H54 (cell line): ENCODE measurements at places on chromosomes 3 and 15.
A peak's percentile ranks its signal among the peaks of the same experiment; 100 is the strongest.

GRCh38 chr15:51846463-51847230 is 17.2 kb downstream of the TMOD3 start:
- DNase-seq: no peak

DNA sequence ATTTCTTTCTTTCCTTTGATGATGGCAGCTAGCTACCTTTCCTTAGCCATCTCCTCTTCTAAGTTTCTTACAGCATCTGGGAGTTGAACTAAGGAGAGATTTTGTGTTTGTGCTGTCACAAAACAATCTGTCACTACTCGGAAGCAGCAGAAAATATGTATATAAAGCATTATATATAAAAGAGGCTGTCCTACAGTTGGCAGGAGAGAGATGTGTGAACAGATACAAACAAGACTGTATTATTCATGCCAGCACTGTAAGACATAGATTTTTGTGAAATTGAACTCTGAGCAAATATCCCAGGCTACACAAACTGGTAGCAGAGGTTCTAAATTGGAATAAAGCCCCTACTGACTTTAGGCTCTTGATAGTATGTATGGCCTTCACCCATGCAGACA is 577.5 kb upstream of the NECTIN3 start:
- no peak for DNase-seq

DNA sequence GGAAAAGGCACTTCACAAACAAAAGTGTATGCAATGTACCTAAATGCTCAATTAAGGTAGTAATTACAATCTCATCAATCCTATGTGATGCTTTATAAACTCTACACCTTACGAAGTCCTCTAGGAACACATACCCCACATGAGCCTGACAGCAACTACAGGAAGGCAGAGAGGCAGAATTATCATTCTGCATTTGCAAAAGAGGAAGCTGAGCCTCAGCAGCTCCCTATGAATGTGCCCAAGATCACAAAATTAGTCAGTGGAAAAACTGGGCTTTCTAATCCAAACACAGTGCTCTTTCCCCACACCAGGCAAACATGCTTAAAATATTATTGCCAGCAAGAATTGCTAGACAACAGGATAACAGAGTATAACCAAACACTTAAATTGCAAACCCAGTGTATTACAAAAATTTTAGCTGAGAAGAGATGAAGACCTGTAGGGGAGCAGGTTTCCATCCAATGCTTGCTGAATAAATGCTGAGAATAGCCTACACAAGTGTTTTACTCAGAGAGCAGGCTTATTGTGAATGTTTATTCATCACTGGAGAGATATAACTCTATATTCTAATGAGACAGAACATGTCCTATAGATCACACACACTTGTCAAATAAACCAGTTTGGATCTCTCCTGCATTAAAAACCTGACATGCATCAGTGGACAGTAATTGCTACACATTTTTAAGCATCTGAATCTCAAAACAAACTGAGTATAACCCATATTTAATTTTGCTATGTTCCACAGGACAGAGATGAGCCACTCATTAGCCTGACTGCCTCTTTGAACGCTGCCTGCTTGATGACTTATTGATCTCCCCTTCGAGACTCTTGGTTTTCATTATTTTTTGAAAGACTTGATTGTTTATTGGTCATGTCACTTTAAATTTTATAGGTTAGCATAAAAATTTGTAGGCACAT is 62.2 kb downstream of the PLCH1 start:
- DNase-seq: no peak

- no peak for DNase-seq
Observed at GRCh38 chr15:96746665-96747064, 416.2 kb downstream of the NR2F2 start.

- DNase-seq: no peak
Observed at GRCh38 chr3:187368251-187369088, at the start of gene RTP4. Gene RTP4, plus strand, starts transcription at chr3:187368385. Its CDS starts 57 bp downstream, at chr3:187368442.

GRCh38 chr3:39850716-39851032 is 41.3 kb downstream of the MYRIP start:
- DNase-seq: no peak

GRCh38 chr3:155785662-155786295 is 20.3 kb downstream of the C3orf33 start:
- no peak for DNase-seq

DNA sequence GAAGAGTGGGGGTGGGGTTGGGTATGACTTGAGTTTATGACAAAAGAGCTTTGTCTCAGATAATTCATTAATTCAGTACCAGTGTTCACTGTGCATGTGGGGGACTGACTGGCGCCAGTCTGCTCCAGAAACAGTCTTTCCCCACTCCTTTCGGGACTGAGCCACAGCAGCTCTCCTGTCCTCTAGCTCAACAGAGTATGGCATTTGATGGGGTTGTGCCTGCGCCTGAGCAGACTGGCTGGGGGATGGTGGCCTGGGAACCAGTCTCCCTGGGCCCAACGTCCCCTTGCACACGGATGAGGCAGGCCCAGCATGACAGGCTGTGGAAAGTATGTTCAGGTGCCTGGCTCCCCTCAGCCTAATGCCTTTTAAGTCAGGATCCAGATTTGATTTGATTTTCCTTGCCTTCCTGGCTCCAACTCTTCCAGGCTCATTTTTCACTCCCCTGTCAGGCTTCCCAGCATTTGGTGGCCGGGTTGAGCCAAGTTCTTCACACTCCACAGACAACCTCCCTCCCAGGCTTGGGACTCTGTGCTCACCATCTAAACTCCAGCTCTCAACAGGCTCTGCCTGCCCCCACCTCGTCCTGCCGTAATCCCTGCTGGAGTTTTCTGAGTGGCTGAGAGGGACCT is 105.0 kb downstream of the MYLK start:
- no peak for DNase-seq

- no peak for DNase-seq
Observed at GRCh38 chr15:47846876-47847275, 129.6 kb downstream of the SEMA6D start.

GRCh38 chr15:74262151-74262550 is 26.0 kb downstream of the CCDC33 start:
- no peak for DNase-seq

DNA sequence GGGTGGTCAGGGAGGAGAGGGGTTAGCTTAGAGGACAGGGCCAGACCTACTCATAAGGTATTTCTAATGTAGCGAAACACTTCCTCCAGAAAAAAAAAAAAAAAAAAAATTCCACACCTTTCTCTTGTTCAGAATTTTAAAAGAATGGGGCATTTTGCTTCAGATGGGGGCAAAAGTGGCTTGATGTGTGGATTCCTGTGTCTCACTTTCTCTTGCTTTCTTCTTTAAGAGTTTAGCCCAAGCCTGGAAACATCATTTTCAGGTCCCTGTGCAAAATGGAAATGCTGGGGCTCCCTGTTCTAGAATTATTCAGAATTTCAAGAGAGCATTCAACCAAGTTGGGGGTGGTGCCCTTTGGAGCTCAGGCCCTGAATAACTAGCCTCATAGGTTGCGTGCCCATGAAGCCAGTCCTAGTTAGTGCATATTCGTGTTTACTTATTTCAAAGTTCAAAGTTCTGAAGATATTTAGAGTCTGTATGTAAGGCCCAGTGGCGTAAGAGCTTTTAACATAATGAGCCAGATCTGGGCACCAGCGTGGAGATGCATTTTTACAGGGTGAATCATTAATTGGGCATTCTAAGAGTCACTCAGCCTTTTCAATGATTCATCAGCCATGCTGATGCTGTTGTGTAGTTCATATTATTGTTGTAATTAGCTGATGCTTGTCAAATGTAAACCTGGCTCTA is 104.5 kb downstream of the RPLP1 start:
- peak; percentile 66 for DNase-seq

DNA sequence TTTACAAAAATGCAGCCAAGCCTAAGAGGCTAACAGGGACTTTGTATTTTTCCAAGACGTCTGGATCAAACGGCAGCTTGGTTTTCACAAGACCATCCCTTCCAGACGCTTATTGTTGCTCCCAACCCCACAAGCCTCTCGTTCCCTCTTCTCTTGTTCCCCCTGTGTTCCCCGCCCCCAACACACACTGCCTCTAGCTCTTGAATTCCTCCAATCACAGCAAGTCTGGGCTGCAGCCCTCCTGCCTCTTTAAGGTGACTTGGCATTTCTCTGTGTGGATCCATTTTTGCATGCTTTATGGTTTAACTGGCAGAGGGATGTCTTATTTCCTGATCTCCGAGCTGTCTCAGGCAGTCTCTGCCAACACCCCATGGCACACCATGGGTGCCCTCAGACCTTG is 182.2 kb downstream of the ABHD5 start:
- DNase-seq: no peak

DNA sequence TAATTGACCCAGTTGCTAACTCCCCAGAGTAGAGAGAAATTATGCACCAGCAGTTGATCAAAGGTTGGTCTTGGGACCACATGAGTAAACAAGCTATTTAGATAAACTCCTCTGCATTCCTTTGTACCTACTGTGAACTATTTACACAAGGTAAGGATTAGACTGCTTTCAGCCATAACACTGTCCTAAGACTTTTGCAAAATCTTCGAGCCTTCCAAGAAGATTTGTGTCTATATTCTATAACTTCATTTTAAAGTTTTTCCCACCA is 108.5 kb upstream of the UNC13C start:
- no peak for DNase-seq

GRCh38 chr3:25856902-25857518 is 67.1 kb downstream of the OXSM start:
- peak; percentile 13 for DNase-seq

GRCh38 chr15:79171320-79172031 is 80.9 kb upstream of the RASGRF1 start:
- DNase-seq: no peak

GRCh38 chr15:38275959-38276358 is 23.3 kb downstream of the SPRED1 start:
- DNase-seq: no peak

DNA sequence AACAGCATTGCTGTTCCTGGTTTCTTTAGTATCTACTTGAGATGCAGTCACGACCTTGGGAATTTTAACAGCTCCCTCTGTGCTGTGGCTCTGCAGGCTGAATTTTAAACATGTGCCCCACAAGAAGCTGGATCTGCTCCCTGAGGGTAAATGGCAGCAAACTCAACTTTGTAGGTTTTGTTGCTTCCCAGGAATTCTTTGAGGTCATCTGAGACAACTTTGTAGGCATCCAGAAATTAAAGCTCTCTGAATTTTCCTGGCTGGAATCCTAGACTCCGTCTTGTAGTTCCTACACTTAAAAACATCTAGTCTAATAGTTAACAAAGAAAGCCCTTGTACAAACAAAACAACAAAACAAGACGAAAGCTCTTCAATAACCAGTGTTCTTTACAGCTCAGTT is 366.3 kb downstream of the FEZF2 start:
- DNase-seq: no peak

- DNase-seq: no peak
Observed at GRCh38 chr15:35170207-35170606, 85.1 kb upstream of the NANOGP8 start.

- DNase-seq: peak; percentile 79
Observed at GRCh38 chr3:39288300-39288808, 8.5 kb upstream of the CX3CR1 start.

DNA sequence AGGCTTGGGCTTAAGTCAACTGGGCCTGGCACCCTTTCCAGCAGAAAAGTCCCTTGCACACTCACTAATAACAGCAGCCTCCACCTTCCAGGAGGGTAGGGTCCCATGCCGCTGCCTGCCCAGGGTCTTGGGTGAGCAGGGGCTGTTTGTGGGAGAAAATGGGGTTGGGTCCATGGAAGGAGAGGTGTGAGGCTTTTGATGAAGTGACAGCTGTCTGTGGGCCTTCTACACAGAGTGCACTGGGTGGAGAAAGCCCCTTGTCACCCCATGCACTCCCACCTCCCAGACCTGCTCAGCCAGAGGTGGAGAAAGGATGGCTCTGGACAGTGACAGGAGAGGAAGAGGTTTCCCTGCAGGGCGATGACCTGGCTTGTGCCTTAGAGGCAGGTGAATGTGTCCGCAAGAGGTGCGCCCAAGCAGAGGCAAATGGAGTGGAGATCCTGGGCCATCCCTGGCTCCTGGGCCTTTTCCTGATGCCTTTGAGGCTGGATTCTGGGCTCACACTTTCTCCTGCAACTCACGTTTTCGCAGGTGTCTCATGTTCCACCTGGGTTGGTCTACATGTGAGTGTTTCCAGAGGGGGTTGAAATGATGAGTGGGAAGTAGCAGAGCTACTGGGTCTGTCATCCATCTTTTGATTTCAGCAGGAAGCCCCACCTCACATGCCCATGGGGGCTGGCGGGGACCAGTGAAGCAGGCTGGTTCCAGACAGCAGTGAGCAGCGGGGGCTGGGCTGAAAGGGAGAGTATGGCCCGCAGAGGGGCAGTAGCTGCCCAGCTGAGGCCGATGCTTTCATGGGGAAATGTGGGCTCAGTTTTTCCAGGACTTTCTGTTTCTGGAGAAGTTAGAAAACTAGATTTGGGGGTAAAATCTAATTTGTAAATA is 85.2 kb upstream of the PRR23E start:
- no peak for DNase-seq

DNA sequence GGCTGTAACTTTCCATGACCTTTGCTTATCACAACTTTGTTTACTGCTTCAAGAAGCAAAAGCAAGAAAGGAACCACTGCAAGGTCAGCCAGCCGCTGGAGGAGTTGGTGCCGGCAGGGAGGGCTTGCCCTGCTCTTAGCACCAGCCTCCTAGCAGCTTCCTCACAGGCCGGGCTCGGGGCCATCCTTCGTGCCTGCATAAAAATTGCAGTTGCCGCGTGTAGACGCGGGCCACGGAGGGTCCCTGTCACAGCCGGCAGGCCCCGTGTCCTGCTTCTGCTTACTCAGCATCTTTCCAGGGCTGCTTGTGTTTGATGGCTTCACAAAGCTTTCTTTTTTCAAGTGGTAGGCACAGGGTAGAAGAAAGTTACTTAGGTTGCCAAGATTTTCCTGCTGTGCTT is 84.4 kb downstream of the PGPEP1L start:
- DNase-seq: no peak

- DNase-seq: no peak
Observed at GRCh38 chr3:102536456-102536855, 101.6 kb downstream of the ZPLD1 start.

- no peak for DNase-seq
Observed at GRCh38 chr3:94414418-94414817, 351.6 kb downstream of the NSUN3 start.

GRCh38 chr3:146322216-146322817 is 71.4 kb upstream of the PLSCR4 start:
- no peak for DNase-seq

GRCh38 chr3:106440672-106441071 is 571.9 kb upstream of the CBLB start:
- no peak for DNase-seq

GRCh38 chr3:138195481-138195880 is 8.4 kb downstream of the ARMC8 start:
- DNase-seq: no peak

GRCh38 chr15:77658304-77658703 is 25.6 kb upstream of the LINGO1 start:
- DNase-seq: no peak
